ENCODE measurements at places on chromosomes 12 and 14. TPM values are rescaled to one million over a fixed set of nuclear protein-coding genes. Genes with fewer than 3 reads are reported as not detected.
A peak's percentile ranks its signal among the peaks of the same experiment; 100 is the strongest.

SLCO1B1 gene
- total RNA-seq: not detected

ERGIC2 gene
- total RNA-seq: 57.5 TPM

OAS3 gene
- total RNA-seq: 31.9 TPM

KLHL33 gene
- total RNA-seq: 0.25 TPM

GYS2 gene
- not detected for total RNA-seq

AMDHD1 gene
- total RNA-seq: 1.3 TPM

B4GALNT1 gene
- total RNA-seq: 2.5 TPM

PAPLN gene
- 18.0 TPM for total RNA-seq

MYO1H gene
- not detected for total RNA-seq

TC2N gene
- total RNA-seq: 64.5 TPM

OAS2 gene
- 11.3 TPM for total RNA-seq

DNA sequence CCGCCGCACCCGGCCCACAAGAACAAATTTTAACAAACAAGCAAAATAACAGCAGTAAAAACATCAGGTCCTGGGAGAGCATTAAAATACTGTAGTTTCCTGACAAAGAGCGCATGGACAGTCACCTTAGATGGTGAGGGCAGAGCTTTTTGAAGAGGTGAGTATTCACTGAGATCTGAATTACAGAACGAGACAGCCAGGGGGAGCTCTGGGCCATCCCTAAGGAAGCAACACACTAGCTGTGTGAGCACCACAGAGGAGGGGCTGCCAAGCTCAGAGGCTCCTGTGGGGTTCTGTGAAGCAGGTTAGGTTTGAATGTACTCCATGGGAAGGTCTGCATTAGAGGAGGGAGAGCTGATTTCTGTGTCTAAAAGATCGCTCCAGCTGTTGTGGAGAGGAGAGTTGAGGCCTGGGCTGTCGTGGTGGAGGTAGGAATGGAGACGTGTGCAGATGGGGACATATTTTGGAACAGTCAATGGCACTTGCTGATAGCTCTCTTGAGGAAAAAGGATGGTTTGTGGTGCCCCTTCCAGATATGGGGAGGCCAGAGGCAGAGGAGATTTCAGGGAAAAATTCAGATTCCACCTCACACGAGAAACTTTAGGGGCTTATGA, 72.9 kb downstream of the TRAFD1 start:
- peak; percentile 63 for DNase-seq

- DNase-seq: no peak
These were observed 17.5 kb downstream of the GRIP1 start for GRCh38 chr12:66661357-66661756.

DNA sequence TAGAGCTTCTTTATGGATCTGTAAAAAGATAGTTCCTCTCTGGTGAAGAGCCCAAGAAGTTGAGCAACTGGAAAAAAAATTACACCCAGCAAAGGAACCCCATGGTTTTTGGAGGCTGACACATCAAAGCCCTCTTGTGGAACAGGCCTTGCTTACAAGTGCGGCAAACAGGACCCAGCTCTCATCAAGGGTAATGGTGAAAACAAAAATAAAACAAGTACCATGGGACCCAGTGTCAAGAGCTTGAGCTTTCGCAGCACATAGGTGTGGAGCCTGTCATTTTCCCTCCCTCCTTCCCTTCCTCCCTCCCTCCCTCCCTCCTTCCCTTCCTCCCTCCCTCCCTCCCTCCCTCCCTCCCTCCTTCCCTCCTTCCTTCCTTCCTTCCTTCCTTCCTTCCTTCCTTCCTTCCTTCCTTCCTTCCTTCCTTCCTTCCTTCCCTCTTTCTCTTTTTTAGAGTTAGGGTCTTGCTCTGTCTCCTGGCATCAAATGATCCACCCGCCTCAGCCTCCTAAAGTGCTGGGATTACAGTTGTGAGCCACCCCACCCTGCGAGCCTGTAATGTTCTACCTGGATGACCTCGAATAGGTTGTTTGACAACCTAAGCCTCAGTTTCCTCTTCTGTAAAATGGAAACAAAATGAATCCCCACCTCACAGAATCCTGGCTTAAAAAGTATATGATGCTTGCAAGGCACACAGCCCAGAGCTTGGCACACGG, 114.3 kb upstream of the RPH3A start:
- no peak for DNase-seq

GRCh38 chr12:54126029-54126695, 62.6 kb downstream of the SMUG1 start:
- DNase-seq: peak; percentile 64

DNA sequence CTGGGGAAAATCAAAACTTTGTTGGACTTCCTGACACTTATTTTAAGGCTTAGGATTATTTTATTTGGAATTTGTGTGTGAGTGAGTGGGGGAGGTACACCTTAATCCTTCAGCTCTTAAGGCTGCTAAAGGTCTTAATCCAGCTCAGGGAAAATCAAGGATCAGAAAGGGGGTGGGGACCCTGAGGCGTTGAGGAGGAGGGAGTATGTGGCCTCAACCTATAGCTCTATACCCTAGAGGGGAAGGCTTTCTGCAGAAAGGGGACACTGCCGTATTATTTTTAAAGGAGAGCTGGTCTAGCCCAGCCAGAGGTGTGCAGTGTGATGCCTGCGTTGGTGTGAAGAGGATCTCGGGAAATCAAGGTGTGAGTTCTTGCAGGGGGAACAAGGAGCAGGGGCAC, 20.0 kb downstream of the IRF2BPL start:
- no peak for DNase-seq

- no peak for DNase-seq
These were observed 16.3 kb upstream of the TBC1D30 start for GRCh38 chr12:64808110-64808509.

GRCh38 chr12:80472911-80473500, 29.0 kb downstream of the PTPRQ start:
- DNase-seq: peak; percentile 67

GRCh38 chr14:93527203-93527607, 96.5 kb downstream of the UNC79 start:
- DNase-seq: peak; percentile 6

- no peak for DNase-seq
These were observed at the start of gene ASB2 for GRCh38 chr14:93976477-93977057. Gene ASB2 (minus strand): TSS chr14:93976570. CDS start chr14:93964539, 12,031 bp downstream.

GRCh38 chr12:117060929-117061305, 38.3 kb downstream of the TESC start:
- DNase-seq: no peak

- no peak for DNase-seq
These were observed 5.5 kb upstream of the GALC start for GRCh38 chr14:87998482-87998881.

GRCh38 chr12:26373606-26374495, 178.5 kb downstream of the SSPN start:
- DNase-seq: no peak

GRCh38 chr14:30223385-30223785, 295.7 kb upstream of the PRKD1 start:
- peak; percentile 23 for DNase-seq

- DNase-seq: peak; percentile 65
These were observed 430.2 kb upstream of the TMPO start for GRCh38 chr12:98085046-98085755.

DNA sequence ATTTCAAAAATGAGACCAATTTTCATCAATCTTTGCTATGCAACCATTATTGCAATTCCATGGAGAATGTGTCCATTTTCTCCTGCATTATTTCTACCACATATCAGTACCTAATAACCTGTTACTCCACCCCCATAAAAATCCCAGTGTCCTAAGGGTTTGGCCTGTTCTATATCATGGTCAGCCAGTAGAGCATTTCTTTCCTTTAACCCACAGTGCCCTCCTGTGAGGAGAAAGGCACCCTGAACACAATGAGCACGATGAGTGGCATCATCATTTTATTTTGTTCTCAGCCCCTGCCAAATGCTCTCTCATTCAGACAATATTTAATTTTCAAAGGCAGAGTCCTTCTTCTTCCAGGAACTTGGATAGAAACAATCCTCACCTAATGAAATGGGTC, 11.6 kb upstream of the IFNG-AS1 start:
- DNase-seq: no peak

GRCh38 chr14:102867826-102868580, 54.5 kb upstream of the AMN start:
- no peak for DNase-seq

DNA sequence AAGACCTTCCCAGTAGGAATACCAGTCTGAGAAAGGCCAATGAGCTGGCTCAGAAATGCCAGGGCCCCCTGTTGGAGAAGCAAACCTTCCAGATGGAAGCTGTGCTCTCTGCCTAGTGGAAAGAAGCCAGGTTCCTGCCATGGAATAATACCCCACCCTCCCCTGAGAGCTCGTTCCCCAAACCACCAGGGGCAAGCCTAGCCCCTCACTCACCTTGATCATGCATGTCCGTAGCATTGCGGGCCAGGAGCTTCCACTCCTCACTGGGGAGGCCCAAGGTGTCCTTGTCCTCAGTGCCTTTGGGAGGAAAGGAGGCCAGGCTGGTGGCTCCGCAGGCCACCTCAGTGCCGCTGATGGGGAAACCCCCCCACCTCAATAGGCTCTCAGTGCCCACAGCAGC, 20.1 kb downstream of the AHSA1 start:
- no peak for DNase-seq

DNA sequence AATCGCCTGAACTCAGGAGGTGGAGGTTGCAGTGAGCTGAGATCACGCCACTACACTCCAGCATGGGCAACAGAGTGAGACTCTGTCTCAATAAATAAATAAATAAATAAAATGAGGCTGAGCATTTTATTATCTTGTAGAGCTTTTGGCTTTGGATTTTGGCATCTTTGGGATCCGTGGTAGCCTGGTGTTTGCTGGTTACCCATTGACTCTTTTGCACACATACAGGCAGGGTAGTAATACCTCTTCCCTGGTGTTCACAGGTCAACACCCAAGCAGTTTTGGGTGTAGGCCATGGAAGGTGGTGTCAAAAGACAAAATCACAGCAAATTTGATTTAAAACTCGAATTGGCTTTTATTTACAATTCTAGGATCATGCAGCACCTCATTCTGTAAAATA, 27.8 kb downstream of the ACACB start:
- no peak for DNase-seq

- DNase-seq: no peak
These were observed 242.0 kb downstream of the ADAMTS20 start for GRCh38 chr12:43309959-43310358.

- no peak for DNase-seq
These were observed 21.7 kb upstream of the LRTM2 start for GRCh38 chr12:1798641-1799020.

DNA sequence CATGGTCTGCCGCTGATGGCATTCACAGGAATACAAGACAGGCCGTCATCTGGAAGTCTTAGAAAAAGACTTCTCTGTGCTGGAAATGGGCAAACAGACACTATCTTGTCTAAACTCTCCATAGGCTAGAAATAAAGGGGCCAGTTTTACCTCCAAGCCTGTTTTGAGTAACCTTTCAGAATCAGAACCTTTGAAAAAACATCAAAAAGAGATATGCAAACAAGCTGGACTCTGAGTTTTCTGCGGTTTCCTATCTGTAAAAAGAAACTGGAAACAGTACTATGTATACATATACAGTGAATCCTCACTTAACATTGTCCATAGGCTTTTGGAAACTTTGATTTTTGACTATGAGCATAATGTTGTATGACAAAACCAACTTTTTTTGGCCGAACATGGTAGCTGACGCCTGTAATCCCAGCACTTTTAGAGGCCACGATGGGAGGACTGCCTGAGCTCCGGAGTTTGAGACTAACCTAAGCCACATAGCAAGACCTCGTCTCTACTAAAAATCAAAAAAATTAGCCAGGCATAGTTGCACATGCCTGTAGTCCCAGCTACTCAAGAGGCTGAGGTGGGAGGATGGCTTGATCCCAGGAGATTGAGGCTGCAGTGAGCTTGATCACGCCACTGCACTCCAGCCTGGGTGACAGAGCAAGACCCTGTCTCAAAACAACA, 92.9 kb upstream of the MAX start:
- no peak for DNase-seq

GRCh38 chr12:112602150-112602549, 183.4 kb downstream of the PTPN11 start:
- DNase-seq: no peak

DNA sequence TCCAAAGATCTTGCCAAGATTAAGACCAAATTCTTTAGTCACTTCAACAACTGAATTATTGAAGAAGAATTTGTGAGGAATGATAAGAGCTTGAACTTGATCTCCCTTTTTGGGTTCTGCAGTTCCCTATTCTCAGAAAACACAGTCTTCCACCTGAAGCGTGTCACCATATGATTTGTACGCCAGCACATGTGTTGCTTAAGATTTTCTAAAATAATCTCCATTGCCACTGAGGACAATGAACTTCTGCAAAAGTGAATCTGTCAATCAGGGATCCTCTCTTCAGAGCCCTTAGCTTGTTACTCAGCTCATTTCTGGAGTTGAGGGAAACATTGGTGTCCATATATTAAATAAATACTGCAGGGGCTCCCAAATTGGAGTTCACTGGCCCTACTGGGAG, 4.2 kb upstream of the SPIC start:
- no peak for DNase-seq

GRCh38 chr14:54919330-54919729, 16.7 kb upstream of the GCH1 start:
- no peak for DNase-seq

DNA sequence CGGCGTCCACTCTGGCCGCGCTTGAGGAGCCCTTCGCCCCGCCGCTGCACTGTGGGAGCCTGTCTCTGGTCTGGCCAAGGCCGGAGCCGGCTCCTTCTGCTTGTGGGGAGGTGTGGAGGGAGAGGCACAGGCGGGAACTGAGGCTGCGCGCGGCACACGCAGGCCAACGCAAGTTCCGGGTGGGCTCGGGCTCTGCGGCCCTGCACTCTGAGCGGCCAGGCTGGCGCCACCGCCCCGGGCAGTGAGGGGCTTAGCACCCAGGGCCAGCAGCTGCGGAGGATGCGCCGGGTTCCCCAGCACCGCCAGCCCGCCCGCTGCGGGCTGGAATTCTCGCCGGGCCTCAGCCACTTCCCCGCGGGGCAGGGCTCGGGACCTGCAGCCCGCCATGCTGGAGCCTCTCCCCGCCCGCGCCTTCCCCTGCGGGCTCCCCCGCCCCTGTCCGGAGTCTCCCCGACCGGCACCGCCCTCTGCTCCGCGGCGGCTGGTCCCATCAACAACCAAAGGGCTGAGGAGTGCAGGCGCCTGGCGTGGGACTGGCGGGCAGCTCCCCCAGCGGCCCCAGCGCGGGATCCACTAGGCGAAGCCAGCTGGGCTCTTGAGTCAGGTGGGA, 921.2 kb upstream of the FOXG1 start:
- DNase-seq: no peak

GRCh38 chr14:95953111-95953724, 76.6 kb downstream of the TUNAR start:
- peak; percentile 45 for DNase-seq

GRCh38 chr14:35342489-35343010, 50.4 kb downstream of the PSMA6 start:
- DNase-seq: no peak

DNA sequence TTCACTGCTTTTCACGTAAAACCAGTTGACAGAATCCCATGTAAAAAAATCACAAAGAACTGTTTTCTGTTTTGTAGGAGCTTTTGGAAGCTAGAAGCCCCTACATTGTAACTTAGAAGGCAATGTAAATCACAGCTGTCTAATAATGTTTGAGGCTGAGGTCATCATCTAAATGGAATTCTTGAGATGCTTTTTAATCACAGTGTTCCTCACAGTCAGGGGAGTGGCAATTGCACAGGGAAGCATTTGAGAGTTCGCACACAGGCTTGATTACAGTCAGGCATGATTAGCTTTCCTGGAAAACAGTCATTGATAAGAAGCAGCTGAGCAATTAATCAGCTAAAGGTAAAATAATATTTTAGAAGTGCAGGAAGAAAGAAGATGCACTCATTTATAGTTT, 2.9 kb downstream of the SLC17A8 start:
- no peak for DNase-seq

GRCh38 chr12:110107369-110108281, 16.5 kb upstream of the IFT81 start:
- peak; percentile 47 for DNase-seq
